Panc1 (cell line): ENCODE measurements at places on chromosomes 12 and 14. TPM values are rescaled to one million over a fixed set of nuclear protein-coding genes. Genes with fewer than 3 reads are reported as not detected.
A peak's percentile ranks its signal among the peaks of the same experiment; 100 is the strongest.

DNA sequence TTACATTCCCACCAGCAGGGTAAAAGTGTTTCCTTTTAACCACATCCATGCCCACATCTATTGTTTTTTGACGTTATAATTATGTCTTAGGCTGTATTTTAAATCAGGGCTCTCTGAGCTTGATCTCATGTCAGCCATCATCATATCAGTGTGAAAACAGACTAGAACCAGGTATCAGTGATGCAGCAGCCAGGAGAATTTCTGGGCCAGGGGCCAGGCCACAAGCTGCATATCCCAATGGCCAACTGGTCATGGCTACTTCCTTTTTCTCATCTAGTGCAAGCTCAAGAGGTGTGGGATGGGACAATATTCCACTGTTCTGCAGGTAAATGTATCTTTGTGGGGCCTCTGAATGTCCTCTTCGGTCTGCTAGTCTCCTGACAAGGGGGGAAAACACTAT is 125.1 kb downstream of the CRADD start:
- no peaks in the 10 kb centered on the region for H3K4me1 ChIP-seq
- no peak for DNase-seq
- H3K4me3 ChIP-seq: no peak overlapping the region
- peak overlapping the region; percentile 19; the same call in 1 of the 2 replicates for H3K27ac ChIP-seq

GRCh38 chr12:90618586-90618985 is 336.4 kb downstream of the CCER1 start:
- no peak for DNase-seq
- H3K4me1 ChIP-seq: no peaks in the 10 kb centered on the region
- no peaks in the 10 kb centered on the region for H3K36me3 ChIP-seq
- no peak overlapping the region for H3K4me3 ChIP-seq
- no peak overlapping the region for H3K27ac ChIP-seq
- H3K27me3 ChIP-seq: no peaks in the 10 kb centered on the region

DNA sequence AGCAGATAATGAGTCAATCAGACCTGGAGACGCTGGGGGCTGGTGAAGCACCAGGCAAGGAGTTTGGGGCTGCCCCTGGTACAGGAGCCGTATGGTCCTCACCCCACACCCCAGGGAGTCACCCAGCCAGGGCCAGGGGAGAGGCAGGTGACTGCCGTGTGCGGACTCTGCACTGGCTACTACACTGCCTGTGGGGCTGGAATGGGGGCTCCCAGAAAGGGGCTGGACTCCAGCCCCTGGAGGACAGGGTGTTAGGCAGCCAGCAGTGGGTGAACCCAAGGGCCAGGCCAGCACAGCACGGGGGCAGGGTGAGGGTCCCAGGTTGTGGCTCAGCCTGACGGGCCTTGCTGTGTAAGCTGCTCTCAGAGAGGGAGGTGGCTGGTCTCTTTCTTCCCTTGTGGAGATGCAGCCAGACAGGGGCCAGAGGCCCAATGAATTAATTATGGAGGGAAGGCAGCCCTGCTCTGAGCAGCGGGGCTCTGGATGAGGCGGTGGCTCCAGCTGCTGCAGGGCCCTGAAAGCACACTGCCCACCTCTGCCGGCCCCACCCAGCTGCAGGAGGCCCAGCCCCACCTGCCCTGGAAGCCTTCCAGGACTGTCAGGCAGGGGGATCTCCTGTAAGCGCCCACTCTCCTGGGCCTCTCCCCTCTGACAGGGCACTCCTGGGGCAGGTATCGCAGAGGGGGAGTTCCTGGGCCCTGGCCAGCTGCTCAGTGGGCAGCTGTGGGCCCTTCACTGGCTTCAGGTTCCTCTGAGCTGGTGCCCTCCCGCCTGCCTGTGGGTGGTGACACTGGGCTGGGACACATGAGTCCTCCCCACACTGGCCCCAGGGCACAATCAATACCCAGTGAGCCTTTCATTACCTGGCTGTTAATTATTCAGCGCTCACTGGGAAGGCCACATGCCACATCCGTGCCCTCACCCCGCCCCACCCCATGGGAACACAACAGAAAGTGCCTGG is 142.5 kb upstream of the C14orf180 start:
- H3K36me3 ChIP-seq: no peaks in the 10 kb centered on the region
- no peaks in the 10 kb centered on the region for H3K4me1 ChIP-seq
- H3K27ac ChIP-seq: no peak overlapping the region
- H3K4me3 ChIP-seq: no peak overlapping the region
- H3K27me3 ChIP-seq: no peaks in the 10 kb centered on the region

GRCh38 chr12:132245521-132246101 is 83.8 kb downstream of the GALNT9 start:
- no peaks in the 10 kb centered on the region for H3K36me3 ChIP-seq
- H3K27me3 ChIP-seq: no peaks in the 10 kb centered on the region
- H3K27ac ChIP-seq: no peak overlapping the region
- H3K4me1 ChIP-seq: no peaks in the 10 kb centered on the region
- H3K4me3 ChIP-seq: no peak overlapping the region
- no peak for DNase-seq

GRCh38 chr12:122160761-122161160 is 13.3 kb downstream of the IL31 start:
- no peaks in the 10 kb centered on the region for H3K4me1 ChIP-seq
- H3K27ac ChIP-seq: no peak overlapping the region
- H3K27me3 ChIP-seq: no peaks in the 10 kb centered on the region
- H3K4me3 ChIP-seq: no peak overlapping the region

- no peak overlapping the region for H3K4me3 ChIP-seq
- H3K36me3 ChIP-seq: no peaks in the 10 kb centered on the region
- no peak for DNase-seq
These were observed 64.1 kb downstream of the NELL2 start for GRCh38 chr12:44812062-44812461.

ANKRD33 gene
- 0.21 TPM for total RNA-seq

- H3K27me3 ChIP-seq: no peaks in the 10 kb centered on the region
- no peaks in the 10 kb centered on the region for H3K4me1 ChIP-seq
- no peak for DNase-seq
- no peak overlapping the region for H3K27ac ChIP-seq
- no peak overlapping the region for H3K4me3 ChIP-seq
These were observed 37.0 kb downstream of the TRAFD1 start for GRCh38 chr12:112162241-112162790.
